ENCODE measurements at places on chromosomes 6 and 20.

DNA sequence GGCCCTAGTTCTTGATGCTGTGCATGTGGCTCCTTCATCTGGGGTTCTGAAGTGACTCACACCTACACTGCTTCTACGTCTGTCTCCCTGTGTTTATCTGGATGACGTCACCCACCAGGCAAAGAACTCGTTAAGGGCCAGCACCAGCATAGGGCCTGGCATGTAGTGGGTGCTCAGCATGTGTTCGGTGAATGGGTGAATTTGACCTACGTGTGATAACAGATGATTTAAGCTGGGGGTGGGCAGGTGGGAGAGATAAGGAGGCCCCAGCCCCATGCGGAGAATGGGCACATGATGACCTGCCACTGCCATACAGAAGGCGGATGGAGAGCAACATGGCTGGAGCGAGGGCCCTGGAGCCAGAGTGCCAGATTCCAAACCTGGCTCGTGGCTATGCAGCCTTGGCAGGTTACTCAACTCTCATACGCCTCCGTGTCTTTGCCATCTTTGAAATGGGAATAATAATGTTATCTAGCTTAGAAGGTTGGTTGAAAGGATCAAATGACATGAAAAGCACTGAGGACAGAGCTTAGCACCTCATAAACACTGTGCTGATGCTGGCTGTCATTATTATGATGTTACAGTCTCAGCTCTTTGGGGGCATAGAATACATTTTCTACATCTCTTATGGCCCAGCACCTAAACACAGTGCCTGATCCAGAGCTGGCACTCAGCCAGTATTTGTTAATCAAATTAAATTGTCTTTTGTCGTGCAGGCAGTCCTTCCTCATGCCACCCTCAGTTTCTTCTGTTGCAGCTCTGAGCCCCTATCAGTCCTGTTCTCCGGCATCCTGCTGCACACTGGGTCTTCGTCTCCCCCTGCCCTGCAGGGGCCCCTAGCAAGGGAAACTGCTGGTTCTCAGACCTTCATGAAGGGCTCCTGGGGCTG is 39.6 kb downstream of the VEGFA start:
- DNase-seq = no peak

- no peak for DNase-seq
Measured at GRCh38 chr6:142705054-142705453, 239.9 kb downstream of the HIVEP2 start.

- no peak for DNase-seq
Measured at GRCh38 chr6:108650781-108651180, 90.1 kb downstream of the FOXO3 start.

DNA sequence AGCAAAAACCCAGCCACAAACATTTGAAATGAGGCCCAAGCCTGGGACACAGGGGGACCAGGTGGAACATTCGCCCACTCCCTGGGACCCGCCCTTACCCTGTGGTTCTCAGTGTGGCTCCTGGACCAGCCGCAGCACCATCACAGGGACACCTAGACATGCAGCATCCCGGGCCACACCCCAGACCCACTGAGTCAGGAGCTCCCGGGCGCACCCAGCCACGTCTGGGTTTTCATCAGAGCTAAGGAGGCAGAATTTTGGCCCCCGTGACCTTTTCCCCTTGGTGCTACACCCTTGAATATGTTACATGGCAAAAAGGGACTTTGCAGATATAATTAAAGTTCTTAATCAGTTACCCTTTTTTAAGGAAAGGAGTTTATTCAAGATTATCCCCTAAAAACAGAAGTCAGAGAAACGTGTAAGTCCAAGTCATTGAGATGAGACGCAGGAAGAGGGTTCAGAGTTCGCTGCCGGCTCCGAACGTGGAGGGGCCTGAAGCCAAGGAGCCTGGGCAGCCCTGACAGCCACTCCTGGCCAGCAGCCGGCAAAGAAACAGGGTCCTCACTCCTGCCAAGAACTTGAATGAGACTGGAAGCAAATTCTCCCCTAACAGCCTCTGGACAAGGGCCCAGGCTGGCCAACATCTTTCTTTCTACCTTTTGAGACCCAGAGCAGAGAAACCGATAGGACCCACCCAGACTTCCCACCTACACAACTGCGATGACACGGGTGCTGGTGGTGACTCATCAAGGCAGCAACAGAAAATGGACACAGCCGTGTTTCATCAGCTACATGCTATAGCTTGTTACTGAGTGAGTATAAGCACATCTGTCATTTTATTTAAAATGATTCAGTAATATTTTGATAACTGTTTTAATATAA is 25.3 kb downstream of the BFSP1 start:
- DNase-seq = no peak

DNA sequence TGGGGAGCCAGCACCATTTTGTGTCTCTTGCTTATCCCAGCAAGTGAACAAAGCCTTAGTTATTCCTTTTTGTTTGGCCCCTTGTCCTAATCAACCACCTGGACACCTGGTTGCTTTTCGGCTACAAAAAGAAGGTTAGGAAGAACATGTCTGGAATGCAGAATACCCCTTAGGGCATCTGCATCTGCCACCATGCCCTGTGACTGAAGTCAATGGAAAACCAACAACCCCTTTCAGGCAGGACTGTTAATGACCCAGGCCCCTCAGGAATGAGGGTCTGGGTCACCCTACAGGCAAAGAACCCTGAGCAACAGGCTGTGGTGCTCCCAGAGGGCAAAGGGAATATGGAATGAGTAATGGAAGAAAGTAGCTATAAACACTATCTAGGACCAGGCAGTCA is 78.5 kb downstream of the PDE10A start:
- no peak for DNase-seq

- no peak for DNase-seq
Measured at GRCh38 chr20:62558779-62559178, 83.0 kb upstream of the GATA5 start.
